ENCODE measurements at places on chromosomes 3 and 15. TPM values are rescaled to one million over a fixed set of nuclear protein-coding genes. Genes with fewer than 3 reads are reported as not detected.

ARL6IP5 gene
- 90.7 TPM for polyA plus RNA-seq

PLXNA1 gene
- 48.7 TPM for polyA plus RNA-seq

ITIH1 gene
- not detected for polyA plus RNA-seq

SHC4 gene
- 1.9 TPM for polyA plus RNA-seq

DNA sequence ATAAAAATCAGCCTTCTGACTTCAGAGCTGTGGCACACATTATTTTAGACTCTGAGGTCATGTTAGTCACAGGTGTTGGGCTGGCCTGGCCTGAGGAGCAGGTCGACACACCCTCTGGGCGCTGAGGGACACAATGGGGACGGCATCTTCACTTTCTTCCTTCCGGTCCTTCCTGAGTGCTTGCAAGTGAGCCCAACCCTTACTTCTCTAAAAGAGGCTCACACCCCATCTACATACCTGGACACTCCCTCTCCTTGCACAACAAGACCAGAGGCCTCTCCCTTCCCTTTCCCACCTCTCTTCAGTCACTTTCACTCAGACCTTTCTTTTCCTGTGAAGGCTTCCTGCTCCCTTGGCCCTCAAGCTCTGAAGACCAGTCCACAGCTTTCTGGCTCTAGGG lies 85.4 kb downstream of the XXYLT1 start:
- no peak for DNase-seq

DNA sequence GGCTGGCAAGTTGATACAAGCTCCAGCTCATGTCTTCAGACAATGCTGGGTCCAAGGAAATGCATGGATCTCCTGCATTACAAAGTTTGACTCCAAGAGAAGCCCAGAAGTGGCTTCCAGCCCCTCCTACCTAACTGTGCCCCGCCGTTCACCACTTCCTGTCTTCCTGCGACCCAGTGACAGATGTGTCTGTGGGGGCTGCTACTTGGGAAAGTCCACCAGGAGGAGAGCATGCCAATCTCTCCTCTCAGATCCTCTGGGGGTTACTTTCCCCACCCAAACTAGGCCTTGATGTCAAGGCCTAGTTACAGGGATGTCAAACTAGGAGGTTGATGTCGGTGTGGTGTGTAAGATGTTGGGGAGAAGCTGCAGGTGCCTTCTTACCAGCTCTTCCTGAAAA lies 133.6 kb upstream of the RASGRP1 start:
- DNase-seq = no peak

DNA sequence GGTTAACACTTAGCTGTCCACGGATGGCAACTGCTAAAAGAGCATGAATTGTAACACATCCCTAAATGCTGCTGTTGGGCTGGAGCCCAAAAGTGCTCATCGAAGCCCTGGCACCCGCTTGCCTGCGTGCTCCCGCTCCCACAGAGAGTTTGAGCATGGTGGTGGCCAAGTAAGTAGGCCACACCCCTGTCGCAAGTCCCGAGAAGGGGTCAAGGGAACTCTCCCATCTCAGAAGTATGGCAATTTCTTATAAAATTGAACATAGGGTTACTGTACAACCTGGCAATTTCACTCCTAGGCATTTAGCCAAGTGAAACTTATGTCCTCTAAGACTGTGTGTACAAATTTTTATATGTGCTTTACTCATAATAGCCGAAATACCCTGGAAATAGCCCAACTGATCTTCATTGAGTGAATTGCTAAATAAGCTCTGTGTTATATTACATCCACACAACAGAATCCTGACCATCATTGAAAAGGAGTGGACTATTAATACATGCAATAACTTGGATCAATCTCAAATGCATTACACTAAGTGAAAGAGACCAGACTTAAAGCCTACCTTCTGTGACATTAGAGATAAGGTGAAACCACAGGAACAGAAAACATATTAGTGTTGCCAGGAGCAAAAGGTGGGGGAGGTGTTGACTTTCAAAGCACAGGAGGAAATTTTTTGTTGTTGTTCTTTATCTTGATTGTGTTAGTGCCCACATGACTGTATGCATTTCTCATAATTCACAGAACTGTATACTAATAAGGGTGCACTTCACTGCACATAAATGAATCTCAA lies 1.5 kb upstream of the GCSAM start:
- peak; percentile 13 for DNase-seq

- no peak for DNase-seq
Measured at GRCh38 chr15:38609097-38609738, 44.6 kb upstream of the RASGRP1 start.

DNA sequence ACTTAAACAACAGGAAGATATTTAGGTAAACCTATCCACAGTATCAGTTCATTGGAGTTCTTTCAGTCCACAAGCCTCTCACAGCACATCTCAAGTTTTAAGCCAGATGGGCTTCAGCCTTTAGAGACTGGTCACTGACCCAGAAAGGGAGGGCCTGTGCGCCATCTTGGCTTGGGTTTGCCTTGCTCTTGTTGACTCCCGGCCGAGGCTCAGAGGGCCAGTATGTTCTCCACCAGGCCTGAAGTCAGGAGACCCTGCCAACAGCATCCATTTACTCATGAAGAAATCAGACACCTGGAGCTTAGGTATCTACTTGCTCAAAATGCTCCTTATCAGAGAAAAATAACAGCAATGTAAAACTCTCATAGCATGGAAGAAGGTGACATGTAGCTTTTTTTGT lies 6.2 kb downstream of the RGMA start:
- DNase-seq = no peak

Data from SK-N-SH (cell line).